ENCODE measurements at places on chromosomes 1 and 21. TPM values are rescaled to one million over a fixed set of nuclear protein-coding genes. Genes with fewer than 3 reads are reported as not detected.

DNA sequence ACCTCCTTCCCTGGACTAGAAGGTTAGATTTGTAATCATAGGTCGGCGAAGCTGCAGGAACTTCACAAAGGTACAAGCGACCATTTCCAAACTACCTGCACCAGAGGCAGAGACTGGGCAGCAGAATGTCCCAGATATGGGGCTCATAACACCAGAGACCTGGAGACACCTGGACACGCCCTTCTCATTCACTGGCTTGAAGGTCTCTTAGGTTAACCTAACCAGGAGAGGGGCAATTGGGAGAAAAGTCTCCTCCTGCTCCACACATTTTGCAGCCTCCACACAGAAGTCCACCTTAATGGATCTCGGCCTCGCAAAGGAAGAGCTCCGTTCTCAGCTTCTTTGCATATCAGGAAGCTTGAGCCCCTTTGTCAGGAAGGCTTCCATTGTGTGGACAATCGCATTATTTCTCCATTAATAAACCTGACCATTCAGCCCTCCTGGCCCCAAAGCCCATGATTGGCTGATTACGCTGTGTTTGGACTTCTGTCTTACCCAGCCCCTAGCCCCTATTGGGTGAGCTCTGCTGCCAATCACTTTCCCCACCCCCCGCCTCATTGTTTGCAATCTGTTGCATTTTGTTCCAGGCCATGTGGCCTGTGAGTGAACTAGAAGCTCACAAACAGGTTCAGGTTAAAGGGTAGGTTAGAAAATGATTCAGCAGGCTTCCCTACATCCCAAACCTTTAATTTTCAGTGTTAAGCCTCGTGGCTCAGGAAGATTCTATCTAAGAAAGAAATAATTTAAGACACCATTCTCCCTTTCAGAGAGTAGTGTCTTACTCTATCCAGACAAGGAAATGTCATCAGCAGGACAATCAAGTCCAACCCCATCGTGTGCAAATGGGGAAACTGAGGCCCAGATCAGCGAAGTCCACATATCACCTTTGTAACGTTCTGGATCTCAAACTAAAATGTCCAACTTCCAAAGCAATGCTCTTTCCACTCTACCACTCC lies 2.8 kb downstream of the MYCL start:
- peak; percentile 33 for DNase-seq

GRCh38 chr21:39673163-39673562 lies 60.4 kb downstream of the B3GALT5 start:
- DNase-seq = no peak

DNA sequence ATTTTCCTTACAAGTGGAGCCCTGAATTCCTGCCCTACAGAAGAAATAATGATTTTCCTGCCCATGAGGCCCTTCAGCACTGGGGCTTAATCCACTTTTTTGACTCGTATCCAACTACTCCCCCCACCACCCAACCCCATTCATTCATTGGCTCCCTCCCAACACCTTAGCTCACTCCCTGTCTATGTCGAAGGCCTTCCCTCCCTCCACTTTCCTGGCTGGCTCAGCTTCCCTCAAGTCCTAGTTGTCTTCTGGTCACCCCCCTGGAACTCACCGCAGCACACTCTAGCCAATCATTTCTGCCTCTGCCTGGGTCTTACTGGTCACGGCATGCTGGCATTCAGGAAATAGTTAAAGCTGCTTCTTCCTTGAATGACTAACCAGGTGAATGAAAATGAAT lies 118.9 kb downstream of the PGBD5 start:
- DNase-seq = peak; percentile 81

DNA sequence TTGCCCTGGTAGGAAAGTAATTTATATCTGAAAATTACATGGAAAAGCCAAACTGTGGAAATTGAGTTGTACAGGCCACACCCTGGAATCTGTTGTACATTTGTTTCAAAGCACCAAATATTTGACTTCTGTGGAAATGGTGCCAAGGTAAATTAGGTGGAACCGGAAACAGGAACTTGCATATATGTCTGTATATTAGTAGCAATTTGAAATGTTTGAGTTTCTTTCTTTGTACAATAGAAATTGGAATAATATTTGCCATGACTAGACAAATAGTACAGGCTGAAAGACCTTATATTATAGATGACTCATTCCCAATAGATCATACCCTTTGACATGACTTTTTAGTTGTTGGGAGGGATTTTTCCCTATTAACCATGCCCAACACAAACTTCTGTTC lies 10.5 kb upstream of the TAF1A start:
- DNase-seq = no peak

- DNase-seq = no peak
Measured at GRCh38 chr1:229410370-229410691, 23.6 kb downstream of the ACTA1 start.

- DNase-seq = no peak
Measured at GRCh38 chr21:34336756-34337391, 26.9 kb upstream of the KCNE2 start.

DNA sequence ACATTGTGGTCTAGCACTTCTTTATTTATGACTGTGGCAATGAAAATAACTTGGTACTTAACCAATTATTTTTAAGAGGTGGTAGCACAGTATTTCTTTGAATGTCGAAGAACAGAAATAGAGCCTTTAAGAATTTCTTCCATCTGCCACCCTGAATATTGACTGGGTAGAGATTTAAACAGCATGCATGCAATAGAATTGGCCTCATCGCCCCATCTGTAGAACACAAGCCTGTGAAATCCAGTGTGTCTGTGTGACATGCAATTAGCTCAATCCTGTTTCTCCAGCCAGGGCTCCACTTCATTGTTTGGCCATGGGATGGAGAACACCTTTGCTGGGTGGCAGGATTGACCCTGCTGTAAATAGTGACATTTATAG lies 17.1 kb upstream of the KLHDC8A start:
- DNase-seq = no peak

GRCh38 chr1:64516301-64516700 lies 46.4 kb downstream of the CACHD1 start:
- no peak for DNase-seq

- no peak for DNase-seq
Measured at GRCh38 chr1:50720457-50721053, 239.5 kb downstream of the FAF1 start.

DNA sequence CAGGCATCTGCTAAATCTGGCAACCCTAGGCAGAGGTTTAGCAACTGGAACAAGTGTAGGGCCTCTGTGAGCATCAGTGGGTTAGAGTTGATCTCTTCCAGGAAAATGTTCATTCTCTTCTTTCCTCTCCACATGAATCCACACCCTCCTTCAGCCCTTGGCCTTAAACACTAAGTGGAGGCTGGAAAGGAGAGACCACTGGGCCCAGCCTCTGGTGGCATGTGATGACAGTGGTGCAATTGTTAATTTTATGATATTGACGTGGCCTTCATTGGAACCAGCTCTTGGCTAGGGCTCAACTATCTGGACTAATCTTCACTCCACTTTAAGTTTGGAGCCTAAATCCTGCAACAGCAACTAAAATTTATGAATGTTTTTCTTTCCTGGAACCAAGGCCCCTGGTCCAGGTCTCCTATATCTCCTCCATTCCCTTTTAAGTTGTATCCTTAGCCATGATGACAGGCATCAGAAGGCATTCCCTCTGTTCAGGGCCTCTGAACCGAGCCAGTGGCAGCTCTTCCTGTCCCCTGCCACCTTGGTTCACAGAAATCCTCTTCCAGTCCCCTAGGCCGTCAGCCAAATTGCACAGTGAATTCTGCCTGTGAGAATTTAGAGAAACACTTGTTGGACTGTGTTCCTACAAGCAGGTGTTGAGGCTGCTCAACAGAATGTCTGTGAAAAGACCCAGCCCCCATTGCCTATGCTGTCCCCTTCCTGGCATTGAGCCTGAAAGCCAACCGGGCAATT lies 132.2 kb downstream of the PSMG1 start:
- no peak for DNase-seq

GRCh38 chr1:178344513-178345091 lies 152.2 kb downstream of the CLEC20A start:
- DNase-seq = peak; percentile 90

DNA sequence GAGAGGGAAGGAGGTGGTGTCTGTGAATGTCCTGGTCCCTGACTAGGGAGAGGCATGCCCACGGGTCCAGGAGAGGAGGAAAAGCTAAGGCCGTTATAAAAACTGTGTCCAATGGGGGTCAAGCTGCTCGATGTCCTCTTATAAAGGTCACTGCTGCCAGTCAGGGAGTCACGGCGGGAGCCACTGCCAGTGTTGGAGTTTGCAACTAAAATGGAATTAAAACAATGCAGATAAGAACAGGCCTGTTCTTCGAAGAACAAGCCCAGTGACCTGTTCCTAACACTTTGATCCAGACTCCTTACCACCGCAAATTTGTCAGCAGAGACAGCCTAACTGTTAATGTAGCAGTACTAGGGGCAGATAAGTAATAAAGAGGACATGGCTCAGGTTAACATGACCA lies 56.1 kb upstream of the SDC3 start:
- DNase-seq = no peak

GRCh38 chr1:207742850-207743555 lies 8.9 kb upstream of the CD46 start:
- DNase-seq = no peak

DNA sequence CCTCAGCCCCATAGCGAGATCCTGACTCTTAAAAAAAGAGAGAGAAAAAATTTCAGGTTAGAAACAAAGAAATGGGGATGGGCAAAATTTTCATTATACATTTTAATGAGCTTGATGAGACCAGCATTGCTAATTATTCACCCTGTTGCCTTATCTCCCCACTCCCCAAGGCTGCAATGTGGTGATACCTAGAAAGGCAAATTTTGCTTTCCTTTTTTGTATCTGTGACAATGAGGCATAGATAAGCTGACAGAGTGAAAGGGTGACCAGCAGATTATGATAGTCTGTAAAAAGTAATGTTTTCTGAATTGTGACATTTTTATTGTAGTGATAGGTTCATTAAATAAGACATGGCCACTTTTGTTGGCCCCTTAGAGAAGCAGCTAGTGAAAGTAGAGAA lies 12.9 kb downstream of the SRRM1 start:
- DNase-seq = no peak

GRCh38 chr1:9169601-9170137 lies 40.8 kb upstream of the GPR157 start:
- no peak for DNase-seq

DNA sequence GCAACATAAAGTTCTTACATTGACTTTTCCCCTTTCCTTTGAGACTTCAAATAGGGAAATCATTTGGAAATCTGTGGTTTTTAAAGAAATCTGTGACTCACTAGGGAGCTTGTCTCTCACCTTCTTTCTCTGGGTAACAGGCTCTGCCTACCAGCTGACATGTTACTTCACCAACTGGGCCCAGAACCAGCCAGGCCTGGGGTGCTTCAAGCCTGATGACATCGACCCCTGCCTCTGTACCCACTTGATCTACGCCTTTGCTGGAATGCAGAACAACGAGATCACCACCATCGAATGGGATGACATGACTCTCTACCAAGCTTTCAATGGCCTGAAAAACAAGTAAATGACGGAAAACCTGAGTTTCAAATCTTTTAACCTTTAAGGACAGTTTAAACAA lies 9.2 kb upstream of the CHIA start:
- DNase-seq = peak; percentile 15

GRCh38 chr21:42097860-42098454 lies 26.8 kb downstream of the UMODL1 start:
- DNase-seq = peak; percentile 96

DNA sequence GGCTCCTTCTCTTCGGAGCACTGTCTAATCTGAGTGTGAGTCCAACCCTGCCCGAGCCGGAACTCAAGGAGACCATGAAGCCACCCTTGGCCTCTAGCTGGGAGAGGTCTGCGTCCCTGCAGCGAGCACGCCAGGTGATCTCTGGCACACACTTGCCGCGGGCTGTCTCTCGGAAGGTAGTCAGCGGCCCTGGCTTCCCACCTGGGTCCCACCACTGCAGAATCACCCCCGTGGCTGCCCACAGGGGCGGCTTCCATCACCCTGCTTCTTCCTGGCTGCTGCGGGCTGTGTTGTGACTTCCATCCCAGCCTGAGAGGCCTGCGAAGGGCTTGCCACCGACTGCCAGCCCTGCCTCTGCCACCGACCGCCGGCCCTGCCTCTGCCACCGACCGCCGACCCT lies 17.0 kb downstream of the FAAP20 start:
- no peak for DNase-seq

- DNase-seq = no peak
Measured at GRCh38 chr1:54219688-54220003, 19.7 kb downstream of the MRPL37 start.

- peak; percentile 87 for DNase-seq
Measured at GRCh38 chr1:15680131-15680530, 4.0 kb upstream of the PLEKHM2 start.

- peak; percentile 43 for DNase-seq
Measured at GRCh38 chr1:32247983-32248889, 1.2 kb downstream of the FAM167B start.

GRCh38 chr1:56068210-56068609 lies 511.2 kb downstream of the PLPP3 start:
- peak; percentile 27 for DNase-seq

DNA sequence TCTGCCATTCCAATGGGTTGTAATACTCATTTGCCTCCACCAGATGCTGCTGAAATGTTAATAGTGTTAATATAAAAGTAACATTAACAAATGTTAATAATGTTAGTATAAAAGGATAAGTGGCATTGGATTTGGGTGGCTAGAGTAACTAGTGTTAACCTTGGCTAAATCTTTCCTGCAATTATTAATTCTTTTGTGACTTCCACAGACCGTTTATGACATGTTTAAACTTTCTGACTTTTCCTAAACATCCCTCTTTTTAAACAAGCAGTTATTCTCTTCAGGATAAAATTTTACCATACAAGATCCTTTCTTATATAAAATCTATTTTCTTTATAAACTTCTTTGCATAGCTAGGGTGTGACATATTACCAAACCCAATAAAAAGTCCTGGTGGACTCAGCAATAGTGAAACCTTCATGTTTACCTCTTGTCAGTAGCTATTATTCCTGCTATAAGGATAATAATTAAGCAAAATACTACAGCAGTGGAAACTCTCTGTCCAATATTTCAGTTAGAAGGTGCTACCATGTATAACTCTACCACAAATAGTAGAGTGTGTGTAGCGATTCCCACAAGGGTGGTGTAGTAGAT lies 41.5 kb downstream of the CCDC30 start:
- DNase-seq = no peak

Gene SLC5A9
- 0.35 TPM for total RNA-seq

Gene ERRFI1
- 38.3 TPM for total RNA-seq

Gene SH3BGR
- 2.1 TPM for total RNA-seq

Gene MYBPH
- not detected for total RNA-seq

Gene RLF
- 40.9 TPM for total RNA-seq

Gene EFHD2
- total RNA-seq = 77.3 TPM

Gene BSND
- total RNA-seq = 0.45 TPM

Gene PIK3C2B
- 1.9 TPM for total RNA-seq

Gene POU3F1
- 0.05 TPM for total RNA-seq

Gene RAVER2
- total RNA-seq = 4.5 TPM

Gene ATP1A2
- not detected for total RNA-seq

Gene AGT
- total RNA-seq = 1.2 TPM

Gene SPRR3
- not detected for total RNA-seq

Gene NHLH1
- total RNA-seq = 0.05 TPM

Gene PLA2G2D
- not detected for total RNA-seq

All from renal cortical epithelial cell (primary cell).